ENCODE measurements at places on chromosomes 3 and 15. TPM values are rescaled to one million over a fixed set of nuclear protein-coding genes. Genes with fewer than 3 reads are reported as not detected.

ISLR2 gene
- total RNA-seq: 0.86 TPM

CCDC13 gene
- not detected for total RNA-seq

DNA sequence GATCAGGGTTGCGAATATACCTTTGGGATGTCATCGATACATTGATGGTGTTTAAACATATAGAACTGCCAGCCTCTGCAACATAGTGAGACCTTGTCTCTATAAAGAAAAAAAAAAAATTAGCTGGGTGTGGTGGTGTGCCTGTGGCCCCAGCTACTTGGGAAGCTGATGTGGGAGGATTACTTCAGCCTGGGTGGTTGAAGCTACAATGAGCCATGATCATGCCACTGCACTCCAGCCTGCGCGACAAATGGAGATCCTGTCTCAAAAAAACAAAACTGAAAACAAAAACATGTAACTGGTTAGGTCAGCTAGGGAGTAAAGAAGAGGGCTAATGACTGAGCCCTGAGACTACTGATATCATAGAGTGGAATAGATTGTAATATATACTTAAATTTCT, 30.7 kb upstream of the MGA start:
- DNase-seq: no peak

GRCh38 chr3:197432384-197433127, 123.2 kb downstream of the BDH1 start:
- no peak for DNase-seq

GRCh38 chr3:148998715-148999423, 7.5 kb downstream of the GYG1 start:
- DNase-seq: no peak
